ENCODE measurements at places on chromosomes 13 and 19.

- peaks cover 33% of the 10 kb centered on the region for H3K36me3 ChIP-seq
- H3K27ac ChIP-seq, result no peak overlapping the region
- H3K27me3 ChIP-seq, result no peaks in the 10 kb centered on the region
- DNase-seq, result no peak
- no peaks in the 10 kb centered on the region for H3K4me1 ChIP-seq
Measured at GRCh38 chr19:5144545-5145179, 175.7 kb downstream of the KDM4B start.

GRCh38 chr13:110249326-110249725 lies 57.6 kb downstream of the COL4A1 start:
- no peaks in the 10 kb centered on the region for H3K27me3 ChIP-seq
- DNase-seq, result no peak
- peaks cover 2% of the 10 kb centered on the region for H3K4me1 ChIP-seq

GRCh38 chr19:54201172-54201701 lies 579 bp downstream of the RPS9 start:
- H3K4me3 ChIP-seq, result peak overlapping the region; percentile 95
- no peaks in the 10 kb centered on the region for H3K27me3 ChIP-seq
- H3K4me1 ChIP-seq, result peaks cover 3% of the 10 kb centered on the region
- H3K36me3 ChIP-seq, result peaks cover 63% of the 10 kb centered on the region
- no peak for DNase-seq

- peaks cover 97% of the 10 kb centered on the region for H3K36me3 ChIP-seq
- no peaks in the 10 kb centered on the region for H3K27me3 ChIP-seq
- no peak overlapping the region for H3K27ac ChIP-seq
- H3K4me1 ChIP-seq, result no peaks in the 10 kb centered on the region
Measured at GRCh38 chr19:35013820-35014754, 14.0 kb downstream of the GRAMD1A start.

DNA sequence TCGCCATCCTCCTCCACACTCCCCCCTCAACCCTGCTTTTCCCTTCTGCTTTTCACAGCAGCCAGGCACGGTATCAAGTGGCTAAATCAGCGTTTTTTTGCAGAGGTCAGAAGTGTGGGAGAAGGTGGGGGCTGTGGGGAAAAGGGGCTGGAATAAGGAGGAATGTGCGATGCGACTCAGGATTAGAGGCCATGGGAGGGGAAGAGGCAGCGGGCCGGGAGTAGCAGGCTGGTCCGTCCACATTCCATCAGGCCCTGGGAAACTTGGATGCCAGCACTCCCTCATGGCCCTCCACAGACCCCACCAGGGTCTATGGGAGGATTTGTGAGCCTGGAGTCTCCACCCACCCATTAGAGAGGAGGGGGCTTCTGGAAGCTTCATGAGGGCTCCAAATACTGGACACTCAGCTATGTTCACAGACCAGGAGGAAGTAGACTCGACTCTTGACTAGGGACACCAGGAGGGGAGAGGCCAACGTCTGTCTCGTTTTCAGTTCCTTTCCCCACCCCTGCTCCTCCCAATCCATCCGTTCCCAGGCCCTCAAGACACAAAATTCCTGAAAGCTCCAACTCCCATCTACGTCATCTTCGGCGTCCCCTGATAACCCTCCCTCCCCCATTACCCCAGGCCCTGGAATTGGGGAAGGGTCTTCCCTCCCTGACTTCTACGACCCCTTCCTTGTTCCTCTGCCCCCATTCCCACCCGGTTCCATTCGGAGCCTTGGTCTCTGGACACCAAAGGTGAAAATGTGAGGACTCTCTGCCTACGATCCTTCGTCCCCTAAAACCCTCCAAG lies 3.3 kb upstream of the KCNC3 start:
- no peaks in the 10 kb centered on the region for H3K36me3 ChIP-seq
- peak; percentile 73 for DNase-seq
- peaks cover 4% of the 10 kb centered on the region for H3K27me3 ChIP-seq
- H3K4me1 ChIP-seq, result peaks cover 4% of the 10 kb centered on the region
- H3K27ac ChIP-seq, result peak overlapping the region; percentile 71

DNA sequence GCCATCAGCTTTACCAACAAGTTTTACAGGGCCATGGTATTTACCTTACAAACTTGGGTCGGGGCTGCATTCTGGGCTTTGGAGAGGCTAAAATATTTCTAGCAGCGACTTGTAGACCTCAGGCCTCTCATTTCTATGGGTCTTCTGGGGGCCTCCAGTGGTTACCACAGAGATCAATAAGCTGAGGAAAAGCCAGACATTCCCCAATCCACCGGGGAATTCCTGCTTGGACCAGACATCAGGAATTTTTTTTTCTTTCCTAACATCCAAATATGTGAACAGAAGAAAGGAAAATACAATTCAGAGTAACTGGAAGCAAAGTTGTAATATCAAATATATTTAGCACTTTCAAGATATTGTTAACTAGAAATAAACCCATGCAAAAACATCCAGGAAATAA lies 1.5 kb downstream of the DZIP1 start:
- no peak overlapping the region for H3K27ac ChIP-seq
- peaks cover 2% of the 10 kb centered on the region for H3K4me1 ChIP-seq
- peaks cover 15% of the 10 kb centered on the region for H3K36me3 ChIP-seq
- no peaks in the 10 kb centered on the region for H3K27me3 ChIP-seq

DNA sequence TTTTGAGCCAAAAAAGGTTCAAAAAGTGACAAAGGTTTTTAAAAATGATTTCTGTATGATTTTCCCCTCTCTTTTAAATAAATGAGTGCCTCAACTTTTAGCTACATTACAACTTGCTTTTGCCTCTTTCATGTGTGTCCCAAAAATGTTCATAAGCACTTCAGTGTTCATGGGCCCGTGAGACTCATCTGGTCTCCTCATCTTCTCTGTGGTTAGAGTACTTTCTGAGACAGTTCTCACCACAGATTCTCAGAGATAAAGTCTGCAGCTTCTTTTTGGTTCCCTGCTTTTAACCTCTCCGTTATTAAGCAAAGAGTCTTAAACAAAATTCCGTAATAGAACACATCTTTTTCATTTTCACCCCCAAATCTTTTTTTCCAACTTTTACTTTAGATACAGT lies 156.9 kb downstream of the DLEU7 start:
- H3K36me3 ChIP-seq, result 0 out of 2 replicates have a peak, but pooled peaks cover 4% of the 10 kb centered on the region
- H3K27ac ChIP-seq, result no peak overlapping the region
- no peak for DNase-seq
- no peaks in the 10 kb centered on the region for H3K4me1 ChIP-seq
- H3K27me3 ChIP-seq, result no peaks in the 10 kb centered on the region
- H3K4me3 ChIP-seq, result no peak overlapping the region

GRCh38 chr13:87355451-87355850 lies 315.7 kb upstream of the SLITRK5 start:
- H3K4me1 ChIP-seq, result no peaks in the 10 kb centered on the region
- no peaks in the 10 kb centered on the region for H3K36me3 ChIP-seq
- DNase-seq, result no peak

- H3K27me3 ChIP-seq, result no peaks in the 10 kb centered on the region
- no peak for DNase-seq
- no peaks in the 10 kb centered on the region for H3K36me3 ChIP-seq
Measured at GRCh38 chr19:31627620-31628365, 278.6 kb upstream of the TSHZ3 start.

DNA sequence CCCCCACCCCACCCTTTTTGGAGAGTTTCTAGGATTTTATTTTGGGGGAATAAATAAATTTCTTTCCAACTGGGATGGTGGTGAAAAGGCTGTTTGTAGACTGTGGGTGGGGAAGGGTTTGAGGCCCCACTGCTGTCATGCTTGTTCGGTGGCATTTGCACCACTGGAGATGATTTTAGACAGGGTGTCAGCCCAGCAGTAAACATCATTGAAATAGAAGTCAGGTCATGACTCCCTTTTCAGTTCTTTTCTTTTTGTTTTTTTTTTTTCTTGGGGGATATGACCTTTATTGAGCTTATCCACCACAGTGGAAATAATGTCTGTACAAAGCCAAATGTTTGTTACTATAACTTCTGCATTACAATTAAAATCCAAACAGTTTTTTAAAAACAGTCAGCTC lies 14.1 kb downstream of the UBAC2 start:
- peaks cover 5% of the 10 kb centered on the region for H3K4me1 ChIP-seq
- no peak for DNase-seq
- H3K4me3 ChIP-seq, result no peak overlapping the region
- no peak overlapping the region for H3K27ac ChIP-seq
- H3K36me3 ChIP-seq, result peaks cover 2% of the 10 kb centered on the region
- H3K27me3 ChIP-seq, result no peaks in the 10 kb centered on the region

DNA sequence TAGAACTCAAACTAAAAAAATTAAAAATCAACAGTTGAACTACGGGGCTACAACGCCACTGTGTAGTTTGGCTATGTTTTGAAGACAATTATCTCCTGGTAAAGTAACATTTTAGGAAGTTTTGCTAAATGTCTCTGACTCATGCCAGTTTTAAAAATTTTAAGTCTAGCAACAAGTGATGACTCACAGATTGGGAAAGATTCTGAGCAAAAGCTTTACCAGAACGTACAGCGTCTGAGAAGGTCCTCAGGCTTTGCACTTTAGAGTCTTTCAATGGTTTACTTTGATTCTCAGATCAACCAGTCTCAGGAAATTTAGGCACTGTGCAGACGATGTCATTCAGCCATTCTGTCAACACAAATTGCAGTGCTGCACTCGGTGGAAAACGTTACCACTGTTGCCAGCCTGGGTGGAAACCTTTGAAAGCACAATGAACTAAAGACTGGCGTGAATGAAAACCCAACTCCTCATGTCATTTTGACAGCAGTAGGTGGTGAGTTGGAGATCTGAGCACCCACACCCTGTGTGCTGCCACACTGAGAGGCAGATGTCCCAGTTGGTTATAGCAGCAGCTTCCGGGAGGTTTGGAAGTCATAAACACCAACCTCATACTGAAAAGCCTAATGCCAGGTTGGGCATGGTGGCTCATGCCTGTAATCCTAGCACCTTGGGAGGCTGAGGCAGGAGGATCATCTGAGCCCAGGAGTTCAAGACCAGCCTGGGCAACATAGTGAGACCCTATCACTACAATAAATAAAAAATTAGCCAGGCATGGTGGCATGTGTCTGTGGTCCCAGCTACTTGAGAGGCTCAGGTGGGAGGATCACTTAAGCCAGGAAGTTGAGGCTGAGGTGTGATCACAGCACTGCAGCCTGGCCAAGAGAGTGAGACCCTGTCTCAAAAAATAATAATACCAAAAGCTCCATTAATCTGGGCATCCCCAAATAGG lies 6.3 kb upstream of the WTIP start:
- no peaks in the 10 kb centered on the region for H3K27me3 ChIP-seq
- H3K27ac ChIP-seq, result no peak overlapping the region
- DNase-seq, result no peak
- peaks cover 12% of the 10 kb centered on the region for H3K36me3 ChIP-seq
- no peak overlapping the region for H3K4me3 ChIP-seq

- no peaks in the 10 kb centered on the region for H3K27me3 ChIP-seq
- H3K27ac ChIP-seq, result no peak overlapping the region
- DNase-seq, result no peak
Measured at GRCh38 chr13:84455143-84455905, 573.0 kb upstream of the SLITRK1 start.

- H3K27me3 ChIP-seq, result no peaks in the 10 kb centered on the region
- 0 out of 3 replicates have a peak overlapping the region, but pooled peaks have one; percentile 42 for H3K4me3 ChIP-seq
- H3K36me3 ChIP-seq, result peaks cover 12% of the 10 kb centered on the region
- H3K4me1 ChIP-seq, result peaks cover 2% of the 10 kb centered on the region
- no peak for DNase-seq
Measured at GRCh38 chr19:46299695-46300094, 2.9 kb downstream of the HIF3A start.

DNA sequence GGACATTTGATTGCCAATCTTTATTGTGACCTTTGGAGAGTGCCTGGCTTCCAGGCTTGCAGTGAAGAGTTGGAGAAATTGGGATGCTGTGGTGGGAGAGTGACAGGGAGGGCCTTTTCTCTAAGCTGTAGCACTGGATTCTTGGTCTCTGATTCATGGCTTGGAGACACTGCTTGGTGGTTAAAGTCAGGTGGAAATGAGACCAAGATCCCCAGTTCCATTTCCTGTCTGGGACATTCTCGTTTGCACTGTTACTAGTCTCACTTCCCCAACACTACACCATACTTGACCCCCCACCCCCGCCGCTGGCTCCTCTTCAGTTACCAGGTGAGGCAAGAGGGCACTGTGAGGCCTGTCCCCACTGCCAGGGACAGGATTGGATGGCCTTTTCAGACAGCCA lies 2.9 kb downstream of the SUPT5H start:
- H3K27me3 ChIP-seq, result no peaks in the 10 kb centered on the region
- H3K4me3 ChIP-seq, result no peak overlapping the region
- H3K4me1 ChIP-seq, result no peaks in the 10 kb centered on the region
- no peak overlapping the region for H3K27ac ChIP-seq
- peaks cover 55% of the 10 kb centered on the region for H3K36me3 ChIP-seq

- no peaks in the 10 kb centered on the region for H3K4me1 ChIP-seq
- H3K27ac ChIP-seq, result no peak overlapping the region
- DNase-seq, result no peak
- no peaks in the 10 kb centered on the region for H3K36me3 ChIP-seq
- H3K27me3 ChIP-seq, result no peaks in the 10 kb centered on the region
Measured at GRCh38 chr19:13691569-13692435, 72.5 kb upstream of the MRI1 start.

- DNase-seq, result no peak
- no peaks in the 10 kb centered on the region for H3K36me3 ChIP-seq
- no peaks in the 10 kb centered on the region for H3K27me3 ChIP-seq
- H3K27ac ChIP-seq, result no peak overlapping the region
- no peak overlapping the region for H3K4me3 ChIP-seq
Measured at GRCh38 chr13:33997574-33997973, 179.6 kb downstream of the RFC3 start.

Measured in H9 (cell line).